NCI-H1105 (cell line): ENCODE measurements at places on chromosomes 6 and 20.

DNA sequence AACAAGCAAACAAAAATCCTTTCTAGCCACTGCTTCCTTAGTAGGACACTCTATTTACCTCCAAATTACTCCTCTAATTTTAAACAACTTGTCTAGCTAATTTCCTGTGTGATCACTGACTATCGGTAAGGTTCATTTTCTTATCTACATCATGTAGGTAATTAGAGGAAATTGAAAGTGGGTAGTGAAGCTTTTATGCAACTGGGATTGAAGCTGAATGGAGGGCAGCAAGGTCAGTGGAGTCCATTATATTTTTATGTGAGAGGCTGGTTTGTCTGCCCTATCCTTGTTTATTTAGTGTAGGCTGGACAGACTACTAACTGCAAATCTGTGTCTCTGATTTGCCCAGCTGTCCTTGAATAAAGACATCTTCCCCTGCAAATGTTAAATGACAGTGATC, 88.5 kb upstream of the SIM1 start:
- DNase-seq, result no peak

DNA sequence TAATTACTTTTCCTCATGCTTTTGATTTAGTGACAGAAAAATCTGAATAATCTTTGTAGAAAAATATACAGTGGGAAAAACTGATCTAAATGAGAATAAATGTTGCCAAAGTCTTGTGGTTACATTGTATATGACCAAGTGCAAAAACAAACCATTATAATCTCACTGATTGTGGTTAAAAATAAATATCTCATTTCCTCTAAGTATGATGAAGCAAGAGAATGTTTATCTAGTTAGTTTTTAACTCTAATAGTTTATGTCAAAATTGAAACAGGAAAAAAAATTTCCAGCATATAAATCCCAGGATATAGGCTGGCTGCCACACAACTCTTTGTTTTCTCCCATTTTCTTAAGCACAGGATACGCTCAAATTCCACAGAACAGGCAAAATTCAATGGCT, 392.7 kb upstream of the ID4 start:
- DNase-seq, result no peak

GRCh38 chr6:138728662-138729061, 44.9 kb upstream of the CCDC28A start:
- DNase-seq, result no peak

- DNase-seq, result no peak
These were observed 10.2 kb downstream of the DNPH1 start for GRCh38 chr6:43219119-43219518.

GRCh38 chr6:42166444-42167141, 6.6 kb upstream of the GUCA1A start:
- DNase-seq, result peak; percentile 72

DNA sequence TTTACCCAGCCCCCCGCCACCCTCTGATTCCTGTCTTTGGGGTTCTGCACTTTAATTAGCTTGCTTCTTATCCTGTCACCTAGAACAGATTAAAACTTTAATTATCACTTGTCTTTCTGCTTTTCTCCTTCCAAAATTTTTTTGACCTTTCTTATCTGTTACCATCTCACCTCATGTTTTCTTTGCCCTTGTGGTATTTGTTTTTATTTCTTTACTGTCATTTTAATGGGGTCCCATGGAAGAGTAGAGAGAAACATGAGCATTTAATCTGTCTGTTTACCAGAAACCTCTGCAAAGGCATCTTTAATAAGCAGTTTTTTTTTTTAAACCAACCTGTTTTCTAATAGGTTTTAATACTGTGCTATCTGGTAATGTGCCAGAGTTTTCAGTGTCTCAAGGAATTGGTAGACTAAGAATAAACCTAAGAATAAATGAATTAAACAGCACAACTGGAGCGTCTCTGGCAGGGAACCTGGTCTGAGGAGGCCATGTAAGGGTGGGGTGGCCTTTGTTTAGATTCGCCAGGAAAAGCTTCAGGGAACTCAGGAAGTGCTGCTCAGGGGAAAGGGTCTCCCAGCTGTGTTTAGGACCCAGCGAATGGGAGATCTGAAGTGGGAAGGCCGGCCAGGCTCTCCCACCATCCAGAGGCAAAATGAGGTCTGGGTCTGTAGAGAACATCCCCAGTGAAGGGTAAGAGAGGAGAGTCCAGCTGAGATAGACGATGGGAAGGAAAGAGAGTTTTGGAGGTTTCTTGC, 69.8 kb downstream of the ARID1B start:
- no peak for DNase-seq

- no peak for DNase-seq
These were observed 48.4 kb upstream of the ZBTB24 start for GRCh38 chr6:109531446-109531845.

DNA sequence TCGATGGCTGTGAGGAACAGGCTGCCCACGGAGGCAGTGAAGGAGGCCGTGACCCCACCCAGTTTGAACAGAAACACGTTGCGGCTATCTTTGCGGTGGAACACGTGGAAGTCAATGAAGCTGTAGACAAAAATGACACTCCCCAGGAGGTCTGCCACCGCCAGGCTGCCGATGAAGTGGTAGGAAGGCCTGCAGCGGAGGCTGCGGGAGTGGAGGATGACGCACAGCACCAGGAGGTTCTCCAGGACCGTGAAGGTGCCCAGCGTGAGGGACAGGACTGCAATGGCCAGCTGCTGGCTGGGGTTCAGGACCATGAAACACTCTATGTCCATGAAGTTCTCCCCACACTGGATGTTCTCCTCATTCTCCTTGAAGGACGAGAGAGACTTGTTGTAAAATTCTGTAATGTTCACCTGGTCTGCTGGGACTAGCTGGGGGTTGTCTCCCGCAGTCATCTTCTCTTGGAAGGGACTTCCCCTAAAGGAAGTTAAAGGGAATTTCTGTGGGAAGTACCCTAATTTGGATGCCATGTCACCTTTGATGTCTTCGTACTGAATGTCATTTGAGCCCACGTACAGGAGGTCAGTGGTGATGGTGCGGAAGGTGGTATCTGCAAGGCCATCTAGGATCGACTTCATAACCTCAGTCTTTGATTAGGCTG, 21.4 kb downstream of the CNR1 start:
- no peak for DNase-seq
